ENCODE measurements at places on chromosomes 7 and 10.

DNA sequence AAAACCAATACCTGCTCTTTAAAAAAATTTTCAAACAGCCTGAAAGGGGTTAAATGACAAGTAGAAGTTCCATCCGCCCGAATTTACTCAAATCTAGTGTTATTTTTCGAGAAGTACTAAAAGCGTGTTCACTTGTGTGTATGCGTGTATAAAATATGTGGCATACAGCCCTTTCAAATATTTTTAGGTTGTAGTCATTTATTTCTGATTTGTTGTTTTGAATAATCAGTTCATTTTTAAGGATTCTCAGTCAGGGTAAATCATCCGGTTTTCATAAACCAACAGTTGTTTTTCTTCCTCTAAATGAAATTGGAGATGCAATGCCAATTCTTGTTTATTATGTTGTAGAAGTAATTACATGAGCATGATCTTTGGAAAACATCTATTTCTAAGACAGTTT, 6.9 kb upstream of the SUN1 start:
- no peak for DNase-seq

- no peak for DNase-seq
Observed at GRCh38 chr10:130190737-130191115, 54.5 kb downstream of the GLRX3 start.

DNA sequence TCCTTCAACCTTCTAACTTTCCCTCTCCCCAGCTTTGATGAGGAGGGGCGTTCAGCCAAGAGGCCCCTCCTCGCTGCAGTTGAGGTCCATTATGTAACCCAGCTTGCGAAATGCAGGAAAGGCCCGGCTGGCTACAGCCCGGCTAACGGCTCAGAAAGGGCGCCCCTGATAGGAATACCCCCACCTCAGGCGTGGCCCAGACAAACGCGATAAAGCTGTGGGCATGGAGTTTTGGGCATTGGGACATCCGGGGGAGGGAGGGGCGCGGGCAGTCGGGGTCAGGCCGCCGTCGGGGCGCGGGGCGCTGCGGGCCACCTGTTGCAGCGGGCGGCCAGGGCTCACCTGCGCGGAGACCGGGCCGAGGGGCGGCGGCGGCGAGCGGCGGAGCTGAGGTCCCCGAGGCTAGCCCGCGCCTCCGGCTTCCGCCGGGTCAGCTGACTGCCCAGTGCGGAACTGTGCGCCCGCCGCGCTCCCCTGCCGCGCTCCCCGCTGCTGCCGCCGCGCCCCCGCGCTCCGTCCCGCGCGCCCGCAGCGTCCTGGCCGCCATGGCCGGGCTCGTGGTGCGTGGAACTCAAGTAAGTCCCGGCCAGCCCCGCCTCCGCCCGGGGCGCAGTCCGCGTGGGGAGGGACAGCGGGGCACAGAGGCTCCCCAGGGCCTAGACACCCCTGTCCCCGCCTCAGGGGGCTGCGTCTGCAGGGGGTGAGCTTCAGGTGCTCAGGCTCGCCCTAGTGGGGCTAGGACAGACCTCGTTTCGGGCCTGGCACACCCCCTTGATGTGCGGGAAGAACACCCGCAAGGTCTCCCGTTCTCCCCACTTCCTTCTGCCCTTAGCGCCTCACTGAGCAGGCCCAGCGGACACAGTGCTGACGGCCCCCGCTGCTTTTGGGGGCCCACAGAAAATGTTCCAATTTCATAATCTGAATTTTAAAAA, at the start of gene LRMDA:
LRMDA (plus strand) TSS at position 445 of the 932 bp plus-strand sequence.
- DNase-seq, result no peak

- no peak for DNase-seq
Observed at GRCh38 chr10:10854725-10855124, 162.9 kb upstream of the CELF2 start.

DNA sequence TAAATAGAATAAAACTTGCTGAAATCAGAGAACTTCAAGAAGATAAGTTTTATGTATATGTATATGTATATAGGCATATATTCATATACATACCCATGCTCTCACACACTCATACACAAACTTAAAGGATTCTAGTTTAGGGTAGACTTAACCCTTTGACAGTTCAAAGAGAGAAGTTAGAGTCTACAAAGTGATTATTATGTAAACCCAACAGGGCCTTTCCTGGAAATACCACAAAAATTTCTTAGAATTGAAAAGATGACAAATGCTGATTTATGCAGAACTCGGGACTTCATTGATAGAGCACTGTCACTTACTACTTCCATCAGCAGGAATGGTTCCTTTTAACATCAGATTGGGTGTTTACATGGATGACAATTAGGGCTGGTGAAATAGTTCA, 763.5 kb downstream of the AUTS2 start:
- DNase-seq, result peak; percentile 24
